ENCODE measurements at places on chromosomes 2 and 18.

- DNase-seq = no peak
Observed at GRCh38 chr2:25388491-25388890, 46.8 kb upstream of the DNMT3A start.

DNA sequence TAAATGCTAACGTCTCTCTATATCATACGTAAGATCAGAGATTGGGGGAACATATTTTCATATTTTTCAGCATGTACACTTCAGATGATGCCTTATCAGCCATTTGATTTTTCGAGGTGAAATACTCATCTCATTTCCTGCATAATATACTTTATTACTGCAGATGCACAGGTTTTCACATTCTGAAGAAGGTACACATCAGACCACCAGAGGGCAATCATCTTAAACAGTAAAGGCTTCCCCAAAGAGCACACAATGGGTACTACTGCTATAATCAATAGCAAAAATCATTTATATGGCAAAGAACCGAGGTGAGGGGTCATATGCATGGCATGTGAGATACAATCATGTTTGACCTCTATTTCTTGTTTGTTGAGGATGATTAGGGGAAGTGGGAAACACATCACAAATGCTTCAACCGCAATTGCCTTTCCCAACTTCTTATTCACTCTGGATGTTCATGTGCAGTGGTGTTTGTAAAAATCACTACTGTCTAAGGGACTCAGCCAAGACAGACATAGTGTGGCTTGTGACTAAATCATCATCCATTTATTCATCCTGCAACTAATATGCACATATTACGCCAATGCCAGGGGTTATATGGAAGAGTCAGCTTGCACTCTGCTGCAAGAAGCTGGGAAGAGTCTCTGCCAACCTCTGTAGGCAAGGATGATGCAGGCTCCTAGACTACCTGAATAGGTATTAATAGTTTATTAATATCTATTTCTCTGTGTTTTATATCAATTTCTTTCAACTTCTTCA is 118.7 kb downstream of the EPB41L3 start:
- DNase-seq = no peak

DNA sequence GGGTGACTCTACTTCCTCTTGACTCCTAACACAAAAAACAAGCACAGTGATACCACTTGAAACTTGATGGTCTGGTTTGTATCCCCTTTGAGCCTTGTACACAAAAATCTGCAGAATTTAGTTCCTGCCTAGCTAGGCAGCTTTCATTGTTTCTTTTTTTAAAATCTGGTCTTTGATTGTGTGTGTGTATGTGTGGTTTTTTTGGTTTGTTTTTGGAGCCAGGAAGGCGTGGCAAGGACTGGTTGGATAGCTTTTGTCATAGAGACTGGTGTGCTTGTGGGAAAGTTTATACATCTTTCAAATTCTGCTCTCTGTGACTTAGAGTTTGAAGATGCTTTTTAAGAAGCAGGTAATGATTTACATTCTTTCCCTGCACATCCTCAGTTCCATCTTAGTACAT is 127.4 kb downstream of the TANC1 start:
- DNase-seq = no peak

DNA sequence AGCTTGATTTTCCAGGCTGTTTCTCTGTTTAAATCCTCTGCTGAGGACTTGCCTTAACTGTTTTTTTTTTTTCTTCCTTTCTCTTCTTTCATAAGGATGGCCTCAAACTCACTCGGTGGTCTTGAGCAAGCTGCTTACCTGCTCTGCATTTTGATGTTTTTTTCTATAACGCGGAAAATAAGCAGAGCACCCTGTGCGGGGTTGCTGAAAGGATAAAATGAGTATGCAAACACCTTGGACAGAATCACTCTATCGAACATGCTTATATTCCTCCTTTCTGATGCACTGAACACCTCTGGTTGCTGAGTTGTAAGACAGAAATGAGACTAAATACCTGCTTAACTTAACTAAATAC is 41.1 kb upstream of the DSC1 start:
- DNase-seq = no peak

- DNase-seq = no peak
Observed at GRCh38 chr2:165067643-165068486, 112.5 kb upstream of the SLC38A11 start.

GRCh38 chr18:53567929-53568574 is 656.4 kb downstream of the MBD2 start:
- DNase-seq = no peak

GRCh38 chr2:139225961-139226360 is 445.8 kb upstream of the NXPH2 start:
- DNase-seq = no peak

- DNase-seq = no peak
Observed at GRCh38 chr2:26011990-26012856, 21.7 kb upstream of the RAB10 start.

- DNase-seq = no peak
Observed at GRCh38 chr2:230774348-230774951, 61.8 kb downstream of the CAB39 start.

DNA sequence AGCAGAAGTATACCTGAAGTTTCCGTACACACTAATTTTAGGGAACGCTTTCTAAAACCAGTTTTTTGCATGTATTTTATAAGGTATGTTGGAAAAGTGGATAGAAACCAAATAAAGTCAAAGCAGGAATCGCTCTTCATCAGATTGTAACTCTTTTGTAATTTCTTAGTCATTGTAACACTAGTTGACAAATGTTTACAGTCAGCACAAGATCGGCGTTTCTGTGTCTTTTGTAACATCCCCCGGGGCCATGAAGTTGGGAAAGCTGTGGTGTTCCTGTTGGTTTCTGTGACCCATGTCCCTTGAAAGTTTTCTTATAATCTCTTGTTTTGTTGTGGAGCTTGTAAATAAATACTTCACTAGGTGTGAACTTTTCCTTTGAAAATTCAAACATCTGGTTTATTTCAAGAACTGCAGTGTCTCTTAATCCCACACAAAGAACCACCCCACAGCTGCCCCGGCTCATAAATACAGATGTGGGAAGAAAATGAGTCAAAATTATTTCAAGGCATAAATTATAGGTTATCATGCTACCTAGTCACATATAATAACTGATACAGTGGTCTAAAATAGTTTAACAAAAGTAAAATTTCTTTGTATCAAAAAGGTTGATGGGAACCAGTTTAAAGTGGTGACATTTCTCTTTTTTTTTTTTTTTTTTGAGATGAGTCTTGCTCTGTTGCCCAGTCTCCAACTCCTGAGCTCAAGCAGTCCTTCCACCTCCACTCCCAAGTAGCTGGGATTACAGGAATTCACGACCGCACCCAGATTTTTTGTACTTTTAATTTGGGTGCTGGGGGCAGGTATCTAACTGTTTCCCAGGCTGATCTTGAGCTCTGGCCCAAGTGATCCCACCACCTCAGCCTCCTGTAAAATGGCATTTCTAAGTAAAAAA is 751 bp upstream of the NMI start:
- no peak for DNase-seq

DNA sequence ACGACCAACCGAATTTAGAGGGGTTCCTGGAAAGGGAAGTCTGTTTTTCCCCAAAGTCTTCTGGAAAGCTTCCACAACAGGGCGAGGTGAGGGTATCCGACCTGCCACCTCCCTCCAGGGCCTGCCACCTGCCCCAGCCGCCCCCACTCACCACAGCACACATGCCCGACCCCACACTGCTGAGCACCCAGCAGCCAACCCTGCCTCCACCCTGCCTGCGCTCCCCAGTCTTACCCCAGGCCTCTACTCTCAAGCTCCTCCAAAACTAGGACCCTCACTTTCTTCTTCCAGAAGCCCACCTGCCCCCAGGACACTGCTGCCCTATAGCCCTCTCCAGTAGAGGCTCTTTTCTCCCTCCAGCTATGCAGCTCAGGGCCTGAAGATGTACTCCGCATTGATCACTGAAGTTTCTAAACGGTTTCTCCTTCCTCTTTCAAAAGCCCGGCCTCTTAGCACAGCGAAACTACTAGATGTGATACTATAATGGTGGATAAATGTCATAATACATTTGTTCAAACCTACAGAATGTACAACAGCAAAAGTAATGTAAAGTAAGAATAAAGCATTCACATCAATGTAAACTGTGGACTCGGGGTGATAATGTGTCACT is 128.8 kb upstream of the SLC1A4 start:
- no peak for DNase-seq

All from activated CD8-positive, alpha-beta memory T cell treated with anti-CD3 and anti-CD28 coated beads for 1 hour (primary cell).